ENCODE measurements at places on chromosomes 5 and 9.

DNA sequence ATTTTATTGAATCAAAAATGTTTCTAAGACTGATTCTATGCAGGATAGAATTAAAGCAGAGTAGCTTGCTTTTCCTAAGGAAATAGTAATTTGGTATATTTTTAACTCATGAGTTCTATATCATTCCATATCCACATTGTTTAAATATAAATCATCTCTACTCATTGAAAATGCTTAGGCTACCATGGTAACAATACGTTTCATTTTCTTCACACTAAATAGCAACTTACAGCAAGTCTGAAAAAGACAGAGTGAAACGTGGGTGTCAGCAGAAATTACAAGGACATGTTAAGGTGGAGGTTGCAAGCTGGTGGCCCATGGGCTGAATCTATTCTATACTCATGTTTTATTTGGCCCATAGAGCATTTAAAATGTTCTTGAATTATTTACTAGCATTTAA lies 487.9 kb downstream of the ARHGEF28 start:
- no peak for DNase-seq

DNA sequence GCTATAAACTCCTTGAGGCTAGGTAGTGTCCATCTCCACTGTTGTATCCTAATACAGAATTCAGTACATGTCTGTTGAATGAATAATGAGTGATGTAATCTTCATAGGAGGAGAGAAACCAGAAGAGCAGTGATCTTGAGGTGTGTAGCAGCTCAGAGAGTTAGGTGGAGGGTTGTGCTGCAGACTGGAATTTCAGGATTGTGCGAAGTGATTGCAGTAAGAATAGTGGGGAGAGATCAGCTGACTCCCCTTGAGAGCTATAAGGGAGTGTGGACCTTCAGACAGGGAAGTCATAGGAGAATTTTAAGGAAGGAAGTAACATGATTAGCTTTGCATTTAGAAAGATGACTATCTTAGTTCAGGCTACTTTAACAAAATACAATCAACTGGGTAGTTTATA lies 4.4 kb downstream of the SNX24 start:
- no peak for DNase-seq

- no peak for DNase-seq
Observed at GRCh38 chr9:110579034-110579861, at the start of gene SVEP1. TSS of gene SVEP1 (minus strand) at chr9:110579741. CDS start at chr9:110579543, 198 bp downstream.

- DNase-seq: no peak
Observed at GRCh38 chr9:72485821-72486593, 35.4 kb upstream of the TMC1 start.

DNA sequence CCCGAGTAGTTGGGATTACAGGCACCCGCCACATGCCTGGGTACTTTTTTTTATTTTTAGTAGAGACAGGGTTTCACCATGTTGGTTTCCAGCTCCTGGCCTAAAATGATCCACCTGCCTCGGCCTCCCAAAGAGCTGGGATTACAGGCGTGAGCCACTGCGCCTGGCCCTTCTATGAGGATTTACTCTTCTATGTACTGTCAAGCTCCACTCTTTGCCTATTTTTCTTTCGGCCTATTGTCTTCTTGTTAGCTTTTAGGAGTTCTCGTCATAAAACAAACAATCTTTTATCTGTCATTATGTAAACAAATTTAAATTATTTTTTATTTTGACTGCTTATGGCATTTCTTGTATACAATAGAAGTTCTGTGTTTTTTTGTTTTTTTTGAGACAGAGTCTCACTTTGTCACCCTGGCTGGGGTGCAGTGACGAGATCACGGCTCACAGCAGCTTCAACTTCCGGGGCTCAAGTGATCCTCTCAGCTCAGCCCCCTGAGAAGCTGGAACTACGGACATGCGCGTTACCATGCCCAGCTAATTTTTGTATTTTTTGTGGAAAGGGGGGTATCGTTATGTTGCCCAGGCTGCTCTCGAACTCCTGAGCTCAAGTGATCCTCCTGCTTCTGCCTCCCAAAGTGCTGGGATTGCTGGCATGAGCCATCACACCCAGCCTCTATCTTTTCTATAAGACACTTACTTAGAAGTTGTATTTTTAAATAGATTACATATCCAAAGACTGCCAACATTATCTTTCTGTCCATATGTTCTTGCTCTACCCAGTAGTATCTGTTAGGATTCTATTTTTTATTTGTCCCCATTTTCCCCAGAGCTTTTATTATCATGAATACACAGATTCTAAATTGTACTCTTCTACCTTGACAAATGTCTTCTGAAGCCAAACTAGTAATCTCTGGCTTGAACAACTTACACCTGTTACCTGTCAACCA lies 29.2 kb downstream of the CSNK1A1 start:
- DNase-seq: no peak

DNA sequence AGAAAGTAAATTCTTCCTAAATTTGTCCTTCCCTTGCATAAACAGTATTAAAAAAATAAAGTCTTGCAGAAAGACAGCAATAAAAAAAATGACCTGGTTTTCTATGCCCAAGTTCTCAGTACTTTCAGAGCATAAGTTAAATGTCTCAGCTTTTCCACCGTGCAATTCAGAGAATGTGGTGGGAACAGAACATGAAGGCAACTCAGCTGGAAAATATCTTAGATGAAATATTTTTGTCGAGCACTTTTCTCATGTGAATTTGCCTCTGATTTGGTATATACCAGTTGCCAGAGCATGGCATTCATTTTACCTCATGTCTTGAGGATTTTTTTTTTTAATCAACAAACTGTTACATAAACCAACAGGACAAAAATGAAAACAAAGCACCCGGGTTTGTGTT lies 176.1 kb downstream of the CETN3 start:
- DNase-seq: no peak

DNA sequence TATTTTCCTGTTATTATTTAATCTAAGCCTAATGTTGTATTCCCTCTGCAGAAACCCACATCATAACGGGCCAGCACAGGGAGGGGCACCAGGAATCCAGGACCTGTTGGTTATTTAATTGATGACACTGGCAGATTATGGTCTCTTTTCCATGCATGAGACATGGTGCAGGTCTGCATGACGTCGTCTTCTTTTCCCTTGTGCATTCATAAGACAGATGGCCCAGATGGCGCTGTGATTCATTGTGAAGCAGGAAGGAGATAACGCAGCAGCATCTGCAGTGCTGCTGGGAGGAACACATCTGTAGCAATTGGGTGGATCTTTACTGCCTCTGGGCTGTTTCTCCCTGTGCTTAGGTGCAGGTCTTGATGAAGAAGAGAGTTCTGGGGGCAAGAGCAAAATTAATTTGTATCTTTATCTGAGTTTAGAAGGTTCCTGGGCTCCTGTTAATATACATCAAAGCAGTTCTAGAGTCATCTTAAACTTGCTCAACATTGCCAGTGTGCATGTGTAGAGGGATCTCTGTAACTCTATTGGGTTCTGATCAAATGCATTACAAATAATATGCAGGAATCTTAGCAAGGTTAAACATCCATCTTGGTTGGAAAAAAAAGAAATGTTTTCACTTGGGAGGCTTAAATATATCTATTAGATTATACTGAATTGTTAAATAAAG lies 176.1 kb downstream of the PCSK1 start:
- DNase-seq: no peak

- no peak for DNase-seq
Observed at GRCh38 chr9:6460189-6460768, 47.3 kb downstream of the UHRF2 start.

- DNase-seq: no peak
Observed at GRCh38 chr9:123947326-123947725, 17.4 kb upstream of the DENND1A start.

Data from effector CD8-positive, alpha-beta T cell (primary cell).